Fibroblast of lung (primary cell): ENCODE measurements at places on chromosomes 3 and 15.

- peak; percentile 73 for DNase-seq
Measured at GRCh38 chr15:57692709-57693108, 13.8 kb upstream of the POLR2M start.

- DNase-seq: no peak
Measured at GRCh38 chr3:122973893-122974615, 53.5 kb downstream of the SEMA5B start.

GRCh38 chr3:20073683-20074082 lies 33.4 kb downstream of the KAT2B start:
- DNase-seq: peak; percentile 21

DNA sequence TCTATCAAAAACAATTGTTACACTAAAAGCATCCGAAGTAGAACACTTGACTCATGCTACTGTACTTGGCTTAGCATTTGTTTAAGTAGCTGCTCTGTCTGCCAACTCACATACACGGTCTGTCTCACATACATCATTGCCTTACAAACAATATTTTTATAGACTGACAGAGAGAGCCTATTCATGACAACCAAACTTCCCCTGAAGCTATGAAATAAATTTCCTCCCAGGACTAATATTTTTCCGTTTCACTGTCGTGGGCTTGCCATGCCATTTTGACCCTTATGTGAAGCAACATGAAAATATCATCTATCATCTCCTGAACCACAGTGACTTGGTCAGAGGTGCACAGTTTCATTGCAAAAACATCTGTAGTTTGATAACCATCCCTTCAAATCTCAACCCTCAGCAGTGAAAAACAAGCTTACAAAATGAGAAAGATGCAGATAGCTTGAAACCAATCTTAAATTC lies 66.5 kb upstream of the PYGO1 start:
- DNase-seq: peak; percentile 73

DNA sequence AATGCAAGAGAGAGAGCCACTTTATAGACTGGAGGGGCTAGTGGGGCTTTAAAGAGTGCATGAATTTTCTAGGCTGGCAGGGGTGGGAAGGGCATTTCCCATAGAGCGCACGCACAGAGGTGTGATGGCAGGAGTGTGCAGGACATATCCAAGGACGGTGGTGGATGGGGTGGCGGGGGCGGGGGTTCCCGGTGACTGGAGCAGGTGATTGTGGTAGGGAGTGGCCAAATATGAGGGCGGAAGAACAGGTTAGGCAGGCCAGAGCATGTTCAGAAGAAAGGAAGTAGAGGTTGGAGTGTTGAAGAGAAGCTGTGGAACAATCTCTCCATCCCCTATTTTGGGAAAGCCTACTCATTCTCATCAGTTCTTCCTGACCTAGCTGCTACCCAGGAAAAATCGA lies 18.1 kb downstream of the FAM81A start:
- DNase-seq: no peak
